ENCODE measurements at places on chromosomes 7 and 10.

GRCh38 chr10:68099736-68100135 is 9.6 kb upstream of the MYPN start:
- DNase-seq, result no peak

GRCh38 chr10:87038286-87038717 is 18.2 kb downstream of the FAM25A start:
- no peak for DNase-seq

DNA sequence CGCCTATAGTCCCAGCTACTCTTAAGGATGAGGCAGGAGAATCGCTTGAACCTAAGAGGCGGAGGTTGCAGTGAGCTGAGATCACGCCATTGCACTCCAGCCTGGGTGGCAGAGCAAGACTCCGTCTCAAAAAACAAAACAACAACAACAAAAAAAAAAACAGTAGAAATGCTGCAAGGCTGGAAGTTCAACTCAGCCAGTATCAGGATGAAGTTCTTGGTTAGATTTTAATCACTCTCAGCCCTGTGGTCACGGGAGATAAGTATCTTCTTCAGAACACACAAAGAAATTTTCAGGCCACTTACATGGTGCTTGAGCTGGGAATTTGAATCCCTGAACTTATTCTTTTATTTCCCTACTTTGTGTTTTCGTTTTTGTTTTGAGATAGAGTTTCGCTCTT is 120.4 kb downstream of the MARCHF5 start:
- no peak for DNase-seq

GRCh38 chr7:148116195-148116594 is 474.4 kb upstream of the C7orf33 start:
- DNase-seq, result no peak

- DNase-seq, result no peak
Measured at GRCh38 chr10:65301181-65301580, 1624.7 kb upstream of the LRRTM3 start.

DNA sequence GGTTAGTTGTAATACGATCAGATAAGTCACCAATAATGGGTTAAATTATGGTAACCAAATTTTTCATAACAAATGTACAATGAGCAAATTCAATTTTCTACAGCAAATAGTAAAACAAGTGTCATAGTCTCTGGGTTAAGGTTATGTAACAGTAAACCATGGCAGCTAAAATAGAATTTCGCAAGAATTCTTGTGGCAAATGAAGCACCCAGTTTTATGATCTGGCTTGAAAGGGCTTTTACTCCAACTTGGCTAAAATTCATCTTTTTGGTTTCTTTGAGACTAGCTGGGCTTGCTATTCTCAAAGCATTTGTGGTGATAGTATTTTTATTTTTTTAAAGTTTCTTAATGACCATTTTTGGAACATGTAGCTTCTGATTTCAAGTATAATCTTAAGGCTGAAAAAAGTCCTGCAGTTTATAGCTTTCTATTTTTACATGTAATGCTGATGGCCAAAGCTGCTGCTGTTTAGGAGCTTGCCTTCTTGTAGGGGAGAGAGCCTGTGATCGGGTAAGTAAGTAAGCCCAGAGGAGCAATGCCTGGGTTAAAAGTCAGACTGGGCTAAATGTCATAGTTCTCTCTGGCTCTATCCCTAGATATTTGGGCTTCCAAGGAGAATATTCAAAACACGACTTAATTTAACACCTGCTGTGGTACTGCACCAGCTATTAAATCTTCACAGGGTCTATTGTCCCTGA is 55.5 kb upstream of the SYPL1 start:
- no peak for DNase-seq

- no peak for DNase-seq
Measured at GRCh38 chr10:34732926-34733325, 82.2 kb downstream of the PARD3 start.
